ENCODE measurements at places on chromosomes 2 and 18. TPM values are rescaled to one million over a fixed set of nuclear protein-coding genes. Genes with fewer than 3 reads are reported as not detected.
A peak's percentile ranks its signal among the peaks of the same experiment; 100 is the strongest.

Gene ASXL3
- total RNA-seq, result 0.13 TPM

GRCh38 chr2:144708626-144709025 is 188.7 kb upstream of the ZEB2 start:
- no peak for DNase-seq

- DNase-seq, result no peak
These were observed 6.2 kb downstream of the STRN start for GRCh38 chr2:36960005-36960675.

DNA sequence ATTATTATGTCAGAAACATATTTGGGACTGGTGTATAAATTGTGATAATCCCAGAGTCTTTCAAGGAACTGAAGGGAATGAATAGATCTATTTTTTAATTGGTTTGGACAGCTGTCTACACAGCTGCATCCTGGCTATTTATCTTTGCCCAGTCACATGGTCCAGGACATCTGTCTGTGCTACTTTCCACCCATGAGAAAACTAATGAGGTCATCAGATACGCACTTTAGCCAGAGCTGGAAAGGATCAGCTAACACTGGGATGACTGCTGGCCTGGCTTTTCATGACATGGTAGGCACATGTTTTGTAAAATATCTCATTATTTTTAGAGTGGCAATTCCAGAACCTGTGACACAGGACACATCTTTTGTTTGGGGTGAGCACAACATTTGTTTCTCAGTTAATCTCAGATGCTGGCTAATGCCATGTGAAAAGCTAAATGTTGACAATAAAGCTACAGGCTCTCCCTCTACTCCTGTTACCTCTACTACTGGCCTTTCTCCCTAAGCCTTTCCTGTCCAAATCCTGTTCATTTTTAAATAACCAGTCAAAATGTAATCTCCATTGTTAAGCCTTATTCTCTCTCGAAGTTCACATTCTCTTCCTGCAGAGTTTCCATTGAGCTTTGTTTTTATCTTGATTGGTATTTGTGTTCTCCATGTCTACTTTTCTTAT is 500.7 kb downstream of the RIT2 start:
- DNase-seq, result no peak

DNA sequence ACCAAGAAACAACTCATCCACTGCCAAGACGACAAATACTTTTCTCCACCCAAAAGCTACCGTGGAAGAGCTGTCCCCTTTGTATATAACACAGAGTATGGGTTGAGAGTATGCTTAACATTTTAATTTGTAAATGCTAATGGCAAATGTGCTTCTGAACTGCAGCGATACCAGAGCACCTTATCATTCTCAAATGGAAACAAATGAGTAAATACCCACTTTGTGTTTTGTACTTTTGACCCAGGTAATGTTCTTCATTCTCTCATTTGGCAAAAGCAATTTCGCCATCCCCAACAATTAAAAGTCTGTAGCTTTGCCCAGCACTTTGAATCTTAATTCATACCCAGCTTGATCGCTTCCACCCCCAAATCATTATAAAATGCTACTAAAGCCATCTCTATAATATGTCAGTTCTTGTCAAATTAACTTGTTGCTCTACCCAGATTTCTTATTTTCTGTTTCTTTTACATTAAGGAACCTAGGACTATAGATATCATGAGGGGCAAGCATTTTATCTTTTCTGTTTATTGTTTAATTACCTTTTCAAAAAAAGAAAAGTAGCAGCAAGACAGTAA is 6.2 kb upstream of the POU3F3 start:
- DNase-seq, result no peak

Gene POTEC
- not detected for total RNA-seq

- no peak for DNase-seq
These were observed 17.9 kb upstream of the SDC1 start for GRCh38 chr2:20242727-20243377.

- no peak for DNase-seq
These were observed 7.9 kb upstream of the TEX51 start for GRCh38 chr2:126890551-126891450.

- peak; percentile 56 for DNase-seq
These were observed 79.9 kb upstream of the FAM237A start for GRCh38 chr2:206562375-206562774.

- DNase-seq, result peak; percentile 43
These were observed at the start of gene KYNU for GRCh38 chr2:142877216-142877838. KYNU (plus strand) TSS chr2:142877664; CDS start chr2:142885368, 7,704 bp downstream.

Data from HT1080 (cell line).